ENCODE measurements at places on chromosomes 7 and 10.

DNA sequence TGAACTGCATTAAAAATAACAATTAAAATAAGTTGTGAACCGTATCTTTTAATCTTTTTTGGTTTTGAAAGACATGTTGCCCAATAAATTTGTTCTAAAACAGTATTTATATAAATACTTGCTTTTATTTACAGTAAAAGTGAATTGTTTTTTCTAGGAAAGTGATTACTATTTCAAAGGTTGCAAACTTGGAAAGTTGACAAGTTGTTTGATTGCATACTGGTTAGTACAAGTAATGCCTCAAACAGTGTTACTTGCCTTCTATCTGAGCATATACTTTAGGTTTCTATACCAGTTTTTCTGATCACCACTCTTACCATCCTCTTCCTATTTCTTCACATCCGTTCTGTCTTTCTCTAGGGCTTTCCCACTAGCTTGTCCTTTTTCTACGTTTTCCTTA is 212.6 kb downstream of the FOXP2 start:
- no peak for DNase-seq

GRCh38 chr10:19817231-19817933 is 1.1 kb downstream of the PLXDC2 start:
- no peak for DNase-seq

- no peak for DNase-seq
Measured at GRCh38 chr7:129615018-129615417, 3.5 kb downstream of the NRF1 start.

DNA sequence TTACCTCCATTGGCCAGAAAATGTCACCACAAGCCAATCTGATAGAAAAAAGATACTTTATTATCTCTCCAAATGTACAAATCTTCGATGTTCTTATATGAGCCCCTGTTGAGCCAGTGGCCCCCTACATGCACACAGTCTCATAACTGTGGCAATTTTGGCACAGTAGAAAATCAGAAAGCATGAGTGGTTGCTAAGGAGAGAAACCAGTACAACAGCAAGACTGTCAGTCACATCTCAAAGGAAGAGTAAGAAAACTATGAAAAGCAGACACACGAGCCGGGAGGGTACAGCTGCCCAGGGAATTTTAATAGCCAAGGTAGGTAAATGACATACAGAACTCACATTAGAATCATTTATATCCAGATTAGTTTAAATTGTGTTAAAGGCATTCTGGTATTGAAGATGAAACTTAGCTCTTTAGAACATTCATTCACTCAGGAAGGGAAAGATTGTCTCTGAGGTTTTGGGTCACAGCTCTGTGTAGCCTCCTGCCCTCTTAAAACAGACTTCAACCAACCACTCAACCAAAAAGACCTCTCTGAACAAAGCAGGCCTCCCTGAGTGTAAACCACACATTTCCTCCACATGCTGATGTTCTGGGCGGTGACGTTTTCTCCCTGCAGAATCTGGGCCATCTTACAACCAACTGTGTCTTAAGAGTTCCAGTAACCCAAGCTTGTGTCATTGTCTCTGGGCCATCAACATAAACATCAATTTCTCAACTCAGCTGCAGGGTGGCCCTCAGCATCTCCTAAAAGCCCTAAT is 80.8 kb upstream of the ADAM12 start:
- peak; percentile 12 for DNase-seq

DNA sequence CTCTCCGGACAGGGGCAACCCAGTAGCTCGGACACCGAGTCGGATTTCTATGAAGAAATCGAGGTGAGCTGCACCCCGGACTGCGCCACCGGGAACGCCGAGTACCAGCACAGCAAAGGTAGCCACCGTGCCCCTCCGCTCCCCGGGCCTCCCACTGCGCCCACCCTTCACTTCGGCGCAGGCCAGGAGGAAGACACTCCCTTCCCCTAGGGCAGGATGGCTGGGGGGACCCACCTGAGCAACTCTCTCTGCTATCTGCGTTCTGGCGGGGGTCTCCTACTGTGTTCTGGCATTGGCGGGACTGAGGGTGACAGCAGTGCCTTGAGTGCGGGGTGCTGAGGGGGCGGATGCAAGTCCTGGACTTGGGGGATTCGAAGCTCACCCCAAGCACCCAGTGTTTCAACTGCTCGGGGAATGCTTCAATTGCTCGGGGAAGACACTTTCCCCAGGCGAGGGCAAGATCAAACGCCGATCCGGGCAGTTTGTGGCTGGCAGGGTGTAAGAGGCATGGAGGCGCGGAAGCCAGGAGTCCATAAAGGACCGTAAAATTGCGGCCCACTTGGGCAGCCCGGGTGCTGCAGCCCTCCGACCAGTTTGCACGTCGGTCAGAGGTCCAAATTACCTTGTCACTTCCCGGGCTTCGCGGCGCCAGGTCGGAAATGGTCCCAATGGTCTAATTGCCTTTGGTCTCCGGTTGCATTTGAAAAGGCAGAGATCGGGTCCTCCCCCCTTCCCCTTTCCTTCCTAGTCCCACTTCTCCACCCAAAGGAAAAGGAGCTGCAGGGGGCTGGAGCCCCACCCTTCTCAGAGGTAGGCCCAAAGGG is 950 bp downstream of the EVX1 start:
- no peak for DNase-seq

DNA sequence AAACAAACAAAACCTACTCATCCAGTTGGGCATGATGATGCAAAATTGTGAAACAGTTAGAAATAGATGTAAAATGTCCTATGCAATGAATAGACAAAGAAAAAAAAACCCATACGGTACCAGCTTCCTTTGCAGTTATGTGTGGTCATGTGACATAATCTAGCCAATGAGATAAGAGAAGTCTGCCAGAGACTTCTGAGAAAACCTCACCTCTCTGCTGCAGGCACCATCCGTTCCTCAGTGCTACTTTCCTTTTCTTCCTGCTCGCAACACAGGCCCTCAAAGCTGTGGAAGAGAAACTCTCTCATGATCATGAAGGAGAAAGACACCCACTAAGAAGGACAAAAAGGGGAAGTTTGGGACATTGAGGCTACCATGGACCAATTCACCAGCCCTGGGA is 76.8 kb upstream of the CARD11 start:
- DNase-seq, result peak; percentile 45

DNA sequence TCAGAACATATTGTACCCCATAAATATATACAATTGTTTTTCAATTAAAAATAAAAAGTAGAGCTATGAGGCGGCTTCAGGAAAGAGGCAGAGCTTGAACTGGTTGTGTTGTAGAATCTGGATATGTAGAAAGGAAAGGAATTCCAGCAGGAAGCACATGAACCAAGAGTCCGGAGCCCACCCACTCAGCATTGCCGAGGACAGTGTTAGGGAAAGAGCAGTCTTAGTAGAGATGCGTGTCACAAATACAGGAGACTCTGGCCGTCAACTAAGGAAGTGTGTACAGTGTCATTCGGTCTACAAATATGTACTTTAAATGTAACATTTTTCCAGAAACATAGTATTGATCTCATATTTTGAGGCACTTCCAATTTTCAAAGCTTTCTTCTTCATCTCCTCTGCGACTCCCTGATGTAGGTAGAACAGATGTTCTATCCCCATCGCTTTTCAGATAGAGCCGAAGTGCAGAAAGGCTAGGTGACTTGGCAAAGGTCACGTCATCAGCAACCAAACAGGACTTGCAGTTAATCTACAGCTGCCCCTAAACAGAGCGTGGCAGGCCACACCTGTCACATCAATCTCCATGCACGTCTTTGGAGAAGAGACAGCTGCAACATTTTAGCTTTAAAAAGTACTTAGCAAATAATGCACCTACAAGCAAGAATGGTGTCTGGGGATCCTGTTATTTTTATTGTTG is 25.3 kb upstream of the GJD4 start:
- DNase-seq, result no peak

DNA sequence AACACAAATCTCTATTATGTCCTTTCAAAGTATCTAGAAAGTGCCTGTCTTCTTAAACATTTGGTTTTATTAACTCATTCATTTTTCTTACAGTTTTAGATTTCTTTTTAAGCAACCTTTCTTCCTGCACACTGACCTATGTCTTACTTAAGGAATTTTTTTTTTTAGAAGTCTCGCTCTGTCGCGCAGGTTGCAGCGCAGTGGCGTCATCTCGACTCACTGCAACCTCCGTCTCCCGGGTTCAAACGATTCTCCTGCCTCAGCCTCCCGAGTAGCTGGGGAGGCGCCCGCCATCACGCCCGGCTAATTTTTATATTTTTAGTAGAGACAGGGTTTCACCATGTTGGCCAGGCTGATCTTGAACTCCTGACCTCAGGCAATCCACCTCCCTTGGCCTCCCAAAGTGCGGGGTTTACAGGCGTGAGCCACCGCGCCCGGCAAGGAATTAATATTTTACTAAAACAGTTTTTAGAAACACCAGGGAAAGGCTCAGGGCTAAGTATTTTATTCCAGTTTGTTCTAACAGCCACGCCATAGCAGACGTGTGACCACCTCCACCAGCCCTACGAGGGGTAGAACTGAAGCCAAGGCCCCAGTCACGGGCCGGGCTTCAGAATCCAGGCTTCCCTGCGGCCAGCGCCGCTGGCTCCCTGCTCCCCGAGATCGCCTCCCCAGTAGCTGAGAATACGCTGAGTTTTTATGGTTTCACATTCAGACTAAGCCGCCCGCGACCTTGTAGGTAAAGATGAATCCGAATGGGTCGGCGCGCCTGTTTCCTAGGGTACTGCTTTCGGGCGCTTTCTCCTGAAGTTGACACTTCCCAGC is 941 bp upstream of the LUC7L2 start:
- peak; percentile 62 for DNase-seq

GRCh38 chr10:116737627-116738327 is 4.6 kb downstream of the HSPA12A start:
- DNase-seq, result no peak

- no peak for DNase-seq
Measured at GRCh38 chr7:142867398-142868187, 12.7 kb downstream of the EPHB6 start.

DNA sequence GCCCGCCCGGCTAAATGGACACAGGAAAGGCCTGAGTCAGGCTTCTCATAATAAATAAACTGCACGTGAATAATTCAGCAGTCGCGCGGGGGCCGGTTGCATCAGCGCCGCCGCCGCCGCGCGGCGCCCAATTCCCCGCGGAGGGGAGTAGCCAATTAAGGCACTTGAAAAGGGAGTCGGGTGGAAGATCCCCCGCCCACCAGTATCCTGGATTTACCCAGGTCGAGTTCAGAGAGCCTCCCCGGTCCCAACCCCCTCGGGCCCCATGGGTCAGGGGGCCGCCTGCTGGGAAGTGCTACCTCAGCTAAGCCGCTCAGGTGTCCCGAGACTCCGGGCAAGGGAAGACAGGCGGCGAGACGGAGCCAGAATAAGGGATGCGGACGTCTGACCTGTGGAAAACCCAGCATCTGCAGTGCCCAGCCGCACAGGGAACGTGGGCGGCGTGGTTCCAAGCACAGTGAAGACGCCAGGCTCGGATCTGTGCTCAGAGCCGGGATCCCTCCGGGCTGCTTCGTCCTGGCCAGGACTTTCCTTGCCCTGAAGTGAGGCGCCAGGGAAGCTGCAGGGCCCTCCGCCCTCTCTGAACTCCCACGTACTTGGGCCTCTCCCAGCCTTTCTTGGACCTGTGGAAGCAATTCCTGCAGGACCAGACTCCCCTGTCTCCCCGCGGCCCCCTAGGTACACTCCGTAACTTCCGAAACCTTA is 7.3 kb upstream of the LBX1 start:
- DNase-seq, result peak; percentile 19

GRCh38 chr7:112853422-112853821 is 63.2 kb upstream of the TMEM168 start:
- no peak for DNase-seq

GRCh38 chr7:96084881-96085553 is 236.9 kb downstream of the SLC25A13 start:
- no peak for DNase-seq

GRCh38 chr7:155533827-155534690 is 12.3 kb downstream of the CNPY1 start:
- no peak for DNase-seq

DNA sequence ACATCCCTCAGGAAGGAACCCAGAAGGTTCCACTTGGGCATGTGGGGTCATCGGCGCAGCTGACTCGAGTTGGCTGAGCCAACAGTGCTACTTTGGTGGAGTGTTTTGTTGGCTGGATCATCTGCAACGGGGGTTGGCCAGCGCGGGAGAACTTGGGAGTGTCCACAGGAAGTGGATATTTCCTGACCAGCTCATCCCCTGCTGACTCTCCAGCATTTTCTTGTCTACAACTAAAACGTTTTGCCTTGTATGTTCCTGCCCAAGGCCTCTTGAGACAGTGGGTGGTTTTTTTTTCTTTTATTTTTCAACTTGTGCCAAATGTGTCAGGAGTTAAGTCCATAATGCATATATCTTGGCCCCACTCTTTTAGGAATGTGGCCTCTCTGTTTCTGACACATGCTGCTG is 208.6 kb downstream of the ZNF365 start:
- DNase-seq, result no peak

- no peak for DNase-seq
Measured at GRCh38 chr10:93465806-93466675, 16.1 kb downstream of the MYOF start.

- no peak for DNase-seq
Measured at GRCh38 chr7:85102813-85103350, 84.0 kb downstream of the SEMA3D start.

- DNase-seq, result no peak
Measured at GRCh38 chr7:115749924-115750323, 280.6 kb downstream of the TFEC start.

DNA sequence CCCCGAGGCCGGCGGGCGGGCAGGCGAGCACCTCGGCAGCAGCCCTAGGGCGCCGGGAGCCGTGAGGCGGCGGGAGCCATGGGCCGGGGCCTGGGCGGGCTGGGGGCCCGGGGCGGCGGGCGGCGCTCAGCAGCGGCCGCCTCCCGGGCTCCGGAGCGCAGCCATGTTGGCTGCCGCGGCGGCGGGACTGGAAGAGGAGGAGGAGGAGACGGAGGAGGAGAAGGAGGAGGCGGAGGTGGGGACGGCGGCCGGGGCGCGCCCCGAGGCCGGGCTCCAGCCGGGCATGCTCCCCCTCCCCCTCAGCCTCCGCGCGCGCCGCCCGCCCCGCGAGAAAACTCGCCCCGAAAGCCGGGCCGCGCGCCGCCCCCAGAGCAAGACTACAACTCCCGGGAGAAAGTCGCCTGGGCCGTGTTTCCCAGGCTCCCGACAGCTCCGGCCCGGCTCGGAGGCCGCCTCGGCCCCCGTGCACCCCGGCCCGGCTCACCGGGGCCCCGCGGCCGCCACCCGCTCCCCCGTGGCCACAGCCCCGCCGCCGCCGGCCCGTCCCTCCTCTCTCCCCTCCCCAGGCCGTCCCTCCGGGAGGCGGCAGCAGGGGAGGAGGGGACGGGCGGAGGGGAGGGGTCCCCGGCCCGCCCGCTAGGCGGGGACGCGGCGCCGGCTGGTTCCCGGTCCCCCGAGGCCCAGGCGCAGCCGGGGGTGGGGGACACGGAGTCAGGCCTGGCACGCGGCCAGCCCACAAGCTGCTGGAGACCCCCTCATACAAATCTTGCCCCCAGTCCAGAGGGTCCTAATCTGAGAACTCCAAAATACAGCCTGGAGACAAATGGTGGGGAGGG is at the start of gene DLG5:
TSS of gene DLG5 (minus strand) at position 190 of the 836 bp plus-strand sequence. CDS start 235 bp downstream, outside the sequence.
- no peak for DNase-seq

GRCh38 chr7:127844707-127845331 is 186.4 kb downstream of the LRRC4 start:
- DNase-seq, result no peak

GRCh38 chr7:25250386-25250785 is 22.1 kb upstream of the NPVF start:
- no peak for DNase-seq
